ENCODE measurements at places on chromosomes 11 and 22.

DNA sequence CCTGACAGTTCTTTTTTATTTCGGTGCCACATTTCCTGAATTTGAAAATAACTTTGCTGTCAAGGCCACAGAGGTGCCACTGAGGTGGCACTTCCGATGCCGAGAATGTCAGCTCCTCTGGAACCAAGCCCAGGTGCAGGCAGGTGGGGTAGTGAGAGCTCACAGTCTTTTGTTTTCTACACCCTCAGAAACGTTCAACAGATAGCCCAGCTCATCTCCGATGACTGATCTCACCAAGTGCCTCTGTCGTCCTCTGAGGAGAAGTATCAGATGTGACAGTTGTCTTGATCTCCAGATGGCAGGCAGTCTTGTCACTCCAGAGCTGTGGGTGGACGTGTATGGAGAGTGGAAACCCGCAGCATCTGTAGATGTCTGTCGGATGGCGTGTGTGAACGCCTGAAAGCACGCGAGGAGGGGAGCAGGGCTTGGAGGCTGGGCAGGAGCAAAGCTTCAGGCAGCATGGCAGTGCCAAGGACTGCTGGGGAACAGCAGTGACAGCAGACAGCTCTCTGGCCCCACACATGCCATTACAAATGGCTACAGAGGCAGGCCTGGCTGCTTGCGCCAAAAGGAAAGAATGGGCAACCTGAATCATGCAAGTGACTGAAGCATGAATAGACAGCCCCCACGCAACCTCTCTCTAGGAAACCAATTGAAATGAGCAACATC, 877.0 kb downstream of the OPCML start:
- DNase-seq = no peak

DNA sequence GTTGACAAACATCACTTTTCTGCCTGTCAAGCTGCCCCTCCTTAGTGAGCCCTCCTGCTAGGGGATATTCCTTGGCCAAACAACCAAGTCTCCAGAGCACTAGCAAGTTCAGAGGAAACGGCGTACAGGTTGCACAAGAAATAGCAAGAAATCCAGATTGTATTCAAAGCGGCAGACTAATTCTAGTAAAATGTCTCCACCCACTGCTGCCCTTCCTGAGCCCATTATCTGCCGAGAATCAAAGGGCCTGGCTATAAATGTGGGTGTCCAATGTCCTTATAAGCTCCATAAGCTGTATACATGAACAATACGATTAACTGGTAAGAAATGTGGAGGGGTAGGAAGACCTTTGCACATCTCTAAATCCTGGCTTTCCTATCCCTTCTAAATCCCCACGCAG, 44.0 kb upstream of the AKIP1 start:
- no peak for DNase-seq

- DNase-seq = no peak
These were observed 31.5 kb downstream of the LARGE1 start for GRCh38 chr22:33888821-33889220.

GRCh38 chr22:41862530-41863266, 29.8 kb downstream of the SREBF2 start:
- no peak for DNase-seq

- no peak for DNase-seq
These were observed 771.7 kb downstream of the TBC1D22A start for GRCh38 chr22:47533961-47534803.

- DNase-seq = no peak
These were observed 921.7 kb upstream of the RAG2 start for GRCh38 chr11:37519781-37520180.

DNA sequence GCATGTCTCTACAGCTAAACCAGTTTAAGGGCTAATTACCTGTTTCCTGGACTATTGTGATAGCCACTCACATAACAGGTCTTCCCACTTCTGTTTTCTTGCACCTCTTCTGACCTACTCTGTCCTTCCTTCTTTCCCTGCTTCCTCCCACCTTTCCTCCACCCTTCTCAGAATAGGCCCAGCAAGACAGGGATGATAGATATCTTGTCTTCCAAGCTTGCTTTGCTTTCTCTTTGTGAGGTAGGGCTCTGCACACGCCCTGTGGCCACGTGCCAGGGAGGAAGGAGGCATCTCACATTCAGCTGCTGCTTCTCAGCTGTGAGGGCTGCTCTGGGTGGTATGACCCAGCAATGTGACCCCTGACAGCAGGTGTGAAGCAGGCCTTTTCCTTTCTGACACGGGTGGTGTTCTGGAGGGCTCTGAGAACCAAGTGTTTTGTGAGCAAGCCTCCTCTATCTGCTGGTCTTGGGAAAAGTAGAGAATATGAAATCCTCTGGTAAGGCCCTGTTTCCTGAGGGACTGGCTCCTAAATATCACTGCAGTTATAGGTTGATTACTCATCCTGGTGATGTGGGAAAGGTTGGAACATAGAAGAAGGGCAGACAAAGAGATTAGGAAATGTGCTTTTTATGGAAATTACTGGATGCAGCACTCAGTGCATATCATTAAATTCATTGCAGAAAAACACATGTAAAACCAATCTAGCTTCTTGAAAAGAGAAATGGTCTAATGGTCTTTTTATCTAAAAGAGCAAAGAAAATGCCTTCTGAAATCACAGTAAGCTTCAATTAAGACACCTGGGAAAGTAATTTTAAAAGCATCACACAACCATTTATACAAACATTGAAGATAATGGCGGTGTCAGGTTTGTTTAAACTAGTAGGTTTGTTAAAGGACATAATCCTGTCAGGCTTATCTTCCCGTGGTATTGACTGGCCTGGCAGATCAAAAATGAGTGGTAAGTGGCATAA, 8.5 kb downstream of the AMOTL1 start:
- DNase-seq = peak; percentile 47

Data from left ventricle myocardium superior (tissue), 1 donor.